ENCODE measurements at places on chromosomes 5 and 9.
A peak's percentile ranks its signal among the peaks of the same experiment; 100 is the strongest.

- DNase-seq, result no peak
These were observed 216.7 kb downstream of the SMARCA2 start for GRCh38 chr9:2231829-2232228.

DNA sequence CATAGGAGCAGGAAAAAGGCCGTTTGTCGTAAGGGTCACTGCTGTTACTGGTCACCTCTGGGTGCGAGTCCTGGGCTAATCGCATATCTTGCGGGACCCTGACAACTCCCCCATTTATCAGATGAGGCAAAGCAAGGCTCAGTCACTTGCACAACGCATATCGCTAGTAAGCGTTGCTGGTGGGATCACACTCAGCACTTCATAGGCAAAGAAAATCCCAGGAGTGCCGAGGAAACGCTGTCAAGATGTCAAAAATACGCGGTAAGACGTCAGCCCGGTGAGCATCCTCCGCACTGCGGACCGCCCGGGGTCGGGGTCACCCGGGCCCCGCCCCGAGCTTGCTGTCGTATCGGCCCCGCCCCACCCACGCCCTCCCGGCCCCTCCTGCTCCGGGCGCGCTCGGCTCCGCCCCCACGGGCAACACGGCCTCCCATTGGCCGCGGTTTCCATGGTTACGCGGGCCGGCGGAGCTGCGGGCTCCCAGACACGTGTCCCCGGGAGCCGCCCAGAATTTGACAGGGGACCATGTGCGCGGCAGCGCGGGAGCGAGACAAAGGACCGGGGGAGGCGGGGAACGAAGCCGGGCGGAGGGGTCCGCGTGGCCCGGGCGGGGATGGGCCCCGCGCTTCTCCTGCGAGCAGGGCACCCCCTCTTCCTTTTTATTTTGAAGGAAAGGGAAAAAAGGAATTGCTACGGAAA, 80.2 kb upstream of the IER5L start:
- peak; percentile 76 for DNase-seq

DNA sequence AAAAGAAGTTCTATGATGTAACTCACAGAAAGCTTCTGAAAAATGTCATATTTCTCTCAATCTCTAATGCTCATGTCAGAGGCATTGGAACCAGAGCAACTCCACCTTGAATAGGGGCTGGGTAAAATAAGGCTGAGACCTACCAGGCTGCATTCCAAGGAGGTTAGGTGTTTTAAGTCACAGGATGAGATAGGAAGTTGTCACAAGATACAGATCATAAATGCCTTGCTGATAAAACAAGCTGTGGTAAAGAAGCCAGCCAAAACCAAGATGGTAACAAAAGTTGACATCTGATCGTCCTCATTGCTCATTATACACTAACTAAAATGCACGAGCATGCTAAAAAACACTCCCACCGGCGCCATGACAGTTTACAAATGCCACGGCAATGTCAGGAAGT, 411.1 kb upstream of the GRIA1 start:
- DNase-seq, result no peak

DNA sequence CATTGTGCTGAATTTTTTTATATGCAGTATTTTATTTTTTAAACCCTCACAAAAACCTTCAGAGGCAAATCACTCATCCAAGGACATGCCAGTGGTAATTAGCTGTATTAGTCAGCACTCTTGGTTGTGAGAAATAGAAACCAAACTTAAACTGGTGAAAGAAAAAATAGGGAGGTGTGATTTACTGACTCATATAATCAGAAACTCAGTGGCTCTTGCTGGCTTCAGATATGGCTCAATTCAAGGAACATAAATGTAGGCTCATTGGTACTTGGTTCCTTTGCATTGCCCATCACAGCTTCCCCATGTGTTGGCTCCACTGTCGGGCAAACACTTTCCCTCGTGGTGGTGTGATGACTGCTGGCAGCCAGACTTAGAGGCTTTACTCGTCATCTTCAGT, 497.2 kb downstream of the MAT2B start:
- DNase-seq, result no peak

GRCh38 chr5:418162-419121, 24.5 kb upstream of the EXOC3 start:
- DNase-seq, result no peak

DNA sequence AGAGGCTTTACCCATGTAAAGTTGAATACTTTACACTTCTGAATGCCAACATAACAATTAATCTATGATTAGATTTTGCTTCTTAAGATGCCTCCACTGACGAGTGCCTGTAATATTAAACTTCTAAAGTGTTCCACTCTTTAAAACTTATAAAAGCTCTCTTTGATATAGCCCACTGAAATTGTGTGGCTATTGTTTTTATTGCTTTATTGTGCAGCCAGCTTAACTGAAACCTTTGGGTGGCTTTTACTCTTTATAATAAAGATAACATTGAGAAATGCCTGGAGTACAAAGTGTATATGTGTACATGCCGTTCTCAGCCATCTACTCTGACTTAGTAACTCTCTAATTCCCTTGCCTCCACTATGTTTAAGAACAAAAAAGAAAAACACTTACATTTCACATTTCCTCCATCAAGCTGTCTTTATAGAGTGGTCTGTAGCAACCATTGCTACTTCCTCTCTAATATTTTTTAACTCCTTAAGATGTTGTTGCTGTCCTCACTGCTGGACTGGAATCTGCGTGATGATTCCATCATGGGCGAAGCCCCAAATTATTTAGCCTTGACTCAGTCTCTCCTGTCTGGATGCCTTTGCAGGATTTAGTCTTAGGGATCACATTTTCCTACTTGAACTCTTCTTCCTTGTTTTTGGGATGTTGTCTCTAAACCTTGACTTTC, 9.1 kb downstream of the PIK3R1 start:
- no peak for DNase-seq

- DNase-seq, result no peak
These were observed 248.9 kb downstream of the ADAMTSL1 start for GRCh38 chr9:18722882-18723281.

- no peak for DNase-seq
These were observed 196.4 kb downstream of the TRPM3 start for GRCh38 chr9:70924895-70925547.

DNA sequence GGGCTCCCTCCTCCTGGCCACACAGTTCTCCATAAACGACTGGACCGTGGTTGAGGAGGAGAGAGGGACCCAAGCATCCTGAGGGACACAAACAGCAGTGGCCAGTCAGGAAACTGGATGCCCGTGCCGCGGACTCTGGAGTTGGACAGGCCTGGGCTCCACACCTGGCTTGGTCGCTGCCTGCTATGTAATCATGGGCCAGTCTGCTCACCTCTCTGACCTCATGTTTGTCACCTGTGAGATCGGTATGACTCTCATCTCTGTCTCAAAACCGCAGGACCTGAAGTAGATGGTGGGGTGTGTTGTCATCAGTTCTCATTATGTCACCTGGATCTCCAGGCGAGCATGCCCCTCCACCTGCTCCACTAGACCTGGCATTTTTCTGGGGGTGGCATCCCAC, 14.5 kb downstream of the CXXC5 start:
- no peak for DNase-seq

GRCh38 chr5:145445027-145445426, 390.1 kb downstream of the PRELID2 start:
- no peak for DNase-seq

DNA sequence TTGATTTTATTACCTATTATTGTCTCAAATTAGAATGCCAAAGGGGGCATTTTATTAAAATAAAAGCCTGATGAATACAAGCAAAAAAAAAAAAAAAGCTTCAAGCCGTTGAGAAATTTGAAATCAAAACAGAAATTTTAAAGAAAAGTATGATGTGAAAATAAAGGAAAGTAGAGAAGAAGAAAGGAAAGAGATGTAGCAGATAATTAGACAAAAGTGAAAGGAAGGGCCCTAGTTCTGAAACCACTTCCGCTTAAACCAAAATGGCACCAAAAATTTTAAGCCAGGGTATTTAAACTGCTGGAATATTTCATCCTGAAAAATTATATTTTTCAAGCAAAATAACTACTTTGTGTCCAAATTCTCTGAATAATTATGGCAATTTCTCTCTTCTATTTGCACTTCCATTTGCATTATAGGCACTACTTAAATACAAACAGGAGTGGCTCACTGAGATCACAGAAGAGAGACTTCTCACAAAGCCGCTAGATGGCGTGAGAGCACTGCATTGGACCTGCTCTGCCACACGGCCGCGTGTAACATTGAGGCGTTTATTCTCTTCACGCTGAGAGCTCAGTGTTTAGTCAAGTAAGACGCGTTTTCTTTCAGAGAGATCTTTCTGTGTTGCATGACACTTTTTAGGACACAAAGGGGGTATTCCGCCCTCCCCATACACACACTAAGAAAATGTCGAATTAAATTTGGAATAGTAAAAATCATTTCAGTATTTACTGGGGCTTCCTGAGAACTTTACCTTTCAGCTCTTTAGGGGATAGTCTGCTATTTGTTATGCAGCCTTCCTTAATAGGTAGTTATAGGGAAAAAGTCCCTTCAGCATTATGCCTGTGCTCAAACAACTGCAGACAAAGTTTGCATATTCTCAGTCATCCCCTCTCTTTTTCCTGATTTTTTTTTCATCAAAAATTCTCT, 368.4 kb upstream of the CCNH start:
- DNase-seq, result peak; percentile 55

DNA sequence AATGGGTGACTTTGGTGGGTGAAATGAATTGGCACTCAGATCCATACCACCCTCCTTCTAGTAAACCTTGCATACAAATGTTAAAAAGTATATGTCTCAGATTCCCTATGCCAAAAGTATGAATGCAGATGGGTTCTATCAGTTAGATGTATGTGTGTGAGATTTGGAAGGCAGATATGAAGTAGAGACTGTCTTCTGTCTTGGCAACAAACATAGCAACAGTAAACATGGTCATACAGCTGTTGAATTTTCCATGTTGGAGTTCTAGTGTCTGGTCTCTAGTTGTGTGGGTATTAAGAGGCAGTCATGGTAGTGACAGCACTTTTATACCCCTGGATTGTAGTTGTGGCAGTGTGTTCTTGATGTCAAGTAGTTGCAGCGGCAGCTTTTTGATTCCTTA, 125.6 kb upstream of the PITX1 start:
- no peak for DNase-seq

Measured in stimulated activated CD8-positive, alpha-beta memory T cell treated with anti-CD3 and anti-CD28 coated beads, Interleukin-4, amount 100 ng/mL, for 1 hour (primary cell).